Breast epithelium (tissue), 4 donors: ENCODE measurements at places on chromosomes 2 and 18. TPM values are rescaled to one million over a fixed set of nuclear protein-coding genes. Genes with fewer than 3 reads are reported as not detected.

- DNase-seq: no peak
These were observed 312.2 kb upstream of the MGAT5 start for GRCh38 chr2:133941666-133942065.

DNA sequence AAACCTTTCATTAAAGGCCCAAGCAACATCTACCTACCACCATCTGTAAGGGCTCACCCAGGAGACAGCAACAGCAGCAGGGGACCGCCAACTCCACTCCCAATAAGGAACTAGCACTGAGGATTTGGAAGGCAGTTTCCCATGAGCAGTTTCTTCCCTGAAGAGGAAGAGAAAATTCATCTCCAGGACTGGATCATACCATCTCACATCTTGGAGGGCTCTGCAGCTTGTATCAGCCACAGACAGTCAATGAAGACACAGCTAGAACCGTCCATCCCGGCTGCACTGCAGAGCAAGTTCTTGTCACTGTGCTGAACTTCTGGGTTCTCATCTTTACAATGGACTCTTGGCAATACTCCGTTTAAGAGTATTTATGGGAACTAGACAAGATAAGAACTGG, 2.8 kb upstream of the GYPC start:
- DNase-seq: no peak

GRCh38 chr2:69979902-69980807, 18.7 kb upstream of the ASPRV1 start:
- no peak for DNase-seq

SS18 gene
- total RNA-seq: 148 TPM

SF3B6 gene
- total RNA-seq: 91.7 TPM

DNA sequence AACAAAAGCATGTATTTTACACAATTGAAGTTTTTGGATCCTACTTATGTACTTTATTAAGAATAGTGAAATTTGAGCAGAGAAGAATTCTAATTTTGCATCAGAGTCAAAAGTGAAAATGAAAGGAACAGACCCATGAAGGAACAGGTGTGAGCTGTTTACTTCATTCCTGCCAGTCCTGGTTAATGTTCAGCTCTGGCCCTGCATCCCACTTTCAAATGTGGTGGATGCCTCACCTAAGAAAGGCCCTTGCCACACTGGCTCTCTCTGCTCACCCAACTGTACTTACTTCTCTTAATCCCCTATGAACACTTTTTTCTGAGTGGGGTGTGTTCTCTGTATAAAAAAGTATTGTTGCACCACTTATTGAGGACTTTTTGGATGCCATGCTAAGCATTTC, 22.2 kb downstream of the FAM110C start:
- DNase-seq: no peak

DNA sequence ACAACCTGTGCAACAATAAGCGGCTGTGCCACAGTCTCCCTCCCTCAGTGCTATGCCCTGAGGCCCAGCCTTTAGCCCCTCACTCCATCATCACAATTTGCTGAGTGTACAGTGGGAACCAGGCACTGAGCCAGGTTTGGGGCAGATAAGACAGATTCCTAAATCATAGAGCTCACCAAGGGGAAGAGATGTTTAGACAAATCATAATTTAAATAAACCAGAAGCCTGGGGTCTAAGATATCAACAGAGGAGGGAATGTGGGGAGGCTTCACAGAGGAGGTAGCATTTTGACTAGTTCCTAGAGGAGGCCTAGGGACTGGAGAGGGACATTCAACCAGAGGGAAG, 139.3 kb upstream of the EPAS1 start:
- no peak for DNase-seq

DNAJC5G gene
- total RNA-seq: not detected

TAF1B gene
- 20.3 TPM for total RNA-seq

DNA sequence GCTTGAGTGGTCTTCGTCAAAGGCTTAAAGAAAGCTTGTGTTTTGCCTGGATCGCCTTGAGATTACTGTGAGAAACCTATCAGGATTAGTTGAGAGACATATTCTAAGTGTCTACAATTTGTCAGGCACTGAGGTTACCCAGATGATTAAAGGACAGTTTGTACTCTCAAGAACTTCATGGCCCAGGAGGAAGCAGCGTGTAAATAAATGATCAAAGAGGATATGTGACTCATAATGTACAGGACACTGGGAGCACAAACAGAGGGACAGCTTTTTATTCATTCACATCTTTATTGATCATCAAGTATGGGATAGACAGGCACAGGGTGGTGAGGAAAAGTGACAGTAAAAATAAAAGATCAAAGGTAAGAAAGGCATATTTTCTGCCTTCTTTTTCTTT, 152.6 kb upstream of the FSHR start:
- DNase-seq: no peak

DNA sequence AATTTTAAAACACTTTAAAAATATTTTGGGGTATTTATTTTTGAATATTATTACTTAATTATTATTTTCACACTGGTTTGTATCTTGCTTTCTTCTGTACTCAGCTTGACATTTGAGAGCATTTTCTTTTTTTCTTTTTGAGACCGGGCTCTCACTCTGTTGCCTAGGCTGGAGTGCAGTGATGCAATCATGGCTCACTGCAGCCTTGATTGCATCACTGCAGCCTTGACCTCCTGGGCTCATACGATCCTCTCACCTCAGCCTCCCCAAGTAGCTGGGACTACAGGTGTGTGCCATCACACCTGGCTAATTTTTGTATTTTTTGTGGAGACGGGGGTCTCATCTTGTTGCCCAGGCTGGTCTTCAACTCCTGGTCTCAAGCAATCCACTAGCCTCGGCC, 79.9 kb upstream of the DLX2 start:
- DNase-seq: no peak

RALB gene
- 36.1 TPM for total RNA-seq

DNA sequence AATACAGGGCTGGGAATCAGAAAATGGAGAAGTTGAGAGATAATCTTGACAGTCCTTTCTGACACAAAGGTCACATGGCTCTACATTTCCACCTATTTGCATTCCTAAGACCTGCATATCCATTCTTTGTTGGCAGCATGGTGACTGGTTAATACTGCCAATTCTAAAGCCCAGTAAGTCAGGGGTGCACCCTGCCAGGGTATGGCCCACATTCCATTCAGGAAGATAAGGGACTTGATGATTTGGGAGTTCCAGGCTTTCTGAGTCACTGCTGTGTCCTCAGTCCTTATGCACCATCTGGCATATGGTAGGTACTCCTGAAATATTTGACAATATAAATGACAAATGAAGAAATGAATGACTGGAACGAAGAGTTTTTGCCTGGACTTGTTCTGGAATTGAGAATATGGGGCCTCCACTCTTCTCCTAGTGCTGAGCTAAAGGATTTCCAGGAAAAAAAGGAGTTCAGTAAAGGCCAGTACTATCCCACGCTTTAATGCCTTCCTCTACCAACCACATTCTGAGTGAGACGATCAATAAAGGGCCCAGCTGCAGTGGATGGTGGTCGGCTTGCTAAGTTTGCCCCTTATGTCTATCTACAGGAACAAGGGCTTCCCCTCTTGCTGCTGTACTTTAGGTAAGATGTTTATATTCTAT, 31.7 kb upstream of the EIF2AK3 start:
- no peak for DNase-seq

DNA sequence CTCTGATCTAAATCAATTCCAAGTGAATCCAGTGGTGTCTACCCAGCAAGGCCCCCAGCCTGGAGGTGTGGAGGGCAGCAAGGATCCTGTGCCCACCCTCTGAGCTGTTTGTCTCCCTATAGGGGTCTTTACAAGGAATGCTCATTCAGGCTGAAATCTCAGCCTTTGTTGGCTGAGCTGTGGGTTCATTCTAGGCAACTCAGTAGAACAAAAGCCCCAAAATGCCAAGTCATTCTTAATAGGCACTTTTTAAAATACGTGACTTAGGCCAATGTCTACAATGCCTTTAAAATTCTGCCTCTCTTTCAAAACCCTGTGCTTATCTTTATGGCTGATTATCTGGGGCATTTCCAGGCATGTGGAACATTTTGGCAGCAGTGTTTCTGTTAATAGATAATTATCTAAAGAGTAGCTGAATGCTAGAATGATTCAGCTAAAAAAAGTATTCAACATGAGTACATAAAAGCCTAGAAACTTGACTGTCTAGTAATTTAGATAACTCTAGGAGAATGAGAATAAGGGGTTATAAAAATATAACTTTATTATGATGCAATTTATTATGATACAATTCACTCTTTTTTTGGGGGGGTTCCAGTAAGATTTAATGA, 7.4 kb downstream of the UGT1A6 start:
- no peak for DNase-seq

DNA sequence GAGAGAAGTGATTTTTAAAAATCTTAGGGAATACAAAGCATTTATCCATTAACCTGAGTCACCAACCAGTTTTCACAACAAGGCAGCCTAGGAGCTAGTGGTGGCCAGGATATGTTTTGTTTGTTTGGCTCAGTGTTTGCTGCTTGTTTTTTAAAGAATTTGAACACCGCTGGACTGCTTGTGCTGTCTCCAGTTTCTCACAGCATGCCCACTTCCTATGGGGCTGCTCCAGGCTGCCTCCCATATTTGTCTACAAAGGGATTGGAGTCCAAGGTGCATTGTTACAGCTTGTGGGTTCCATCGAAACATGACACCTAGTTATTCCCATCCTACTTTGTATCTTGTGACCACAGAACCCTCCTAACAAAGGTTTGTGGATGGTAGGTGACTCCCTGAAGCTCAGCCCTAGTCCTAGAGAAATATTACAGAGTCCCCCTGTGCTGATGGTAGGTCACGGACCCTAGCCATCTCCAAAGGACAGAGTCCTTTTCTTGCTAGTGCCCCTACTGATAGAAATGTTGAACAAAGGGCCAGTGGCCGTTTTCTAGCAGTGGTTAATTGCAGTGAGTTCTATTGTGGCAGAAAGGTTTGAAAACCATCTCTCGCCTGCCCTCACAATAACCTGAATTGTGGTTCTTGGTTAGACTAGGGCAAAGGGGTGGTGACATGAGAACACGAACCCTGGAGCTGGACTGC, 23.2 kb downstream of the GPR39 start:
- DNase-seq: no peak

- no peak for DNase-seq
These were observed 609.7 kb downstream of the STK39 start for GRCh38 chr2:167637741-167638140.

KCNG3 gene
- total RNA-seq: not detected

GRCh38 chr2:181252262-181253148, 204.7 kb upstream of the ITGA4 start:
- no peak for DNase-seq

CCDC178 gene
- total RNA-seq: 4.6 TPM

GRCh38 chr2:199692489-199692888, 158.5 kb downstream of the FTCDNL1 start:
- DNase-seq: no peak

DNA sequence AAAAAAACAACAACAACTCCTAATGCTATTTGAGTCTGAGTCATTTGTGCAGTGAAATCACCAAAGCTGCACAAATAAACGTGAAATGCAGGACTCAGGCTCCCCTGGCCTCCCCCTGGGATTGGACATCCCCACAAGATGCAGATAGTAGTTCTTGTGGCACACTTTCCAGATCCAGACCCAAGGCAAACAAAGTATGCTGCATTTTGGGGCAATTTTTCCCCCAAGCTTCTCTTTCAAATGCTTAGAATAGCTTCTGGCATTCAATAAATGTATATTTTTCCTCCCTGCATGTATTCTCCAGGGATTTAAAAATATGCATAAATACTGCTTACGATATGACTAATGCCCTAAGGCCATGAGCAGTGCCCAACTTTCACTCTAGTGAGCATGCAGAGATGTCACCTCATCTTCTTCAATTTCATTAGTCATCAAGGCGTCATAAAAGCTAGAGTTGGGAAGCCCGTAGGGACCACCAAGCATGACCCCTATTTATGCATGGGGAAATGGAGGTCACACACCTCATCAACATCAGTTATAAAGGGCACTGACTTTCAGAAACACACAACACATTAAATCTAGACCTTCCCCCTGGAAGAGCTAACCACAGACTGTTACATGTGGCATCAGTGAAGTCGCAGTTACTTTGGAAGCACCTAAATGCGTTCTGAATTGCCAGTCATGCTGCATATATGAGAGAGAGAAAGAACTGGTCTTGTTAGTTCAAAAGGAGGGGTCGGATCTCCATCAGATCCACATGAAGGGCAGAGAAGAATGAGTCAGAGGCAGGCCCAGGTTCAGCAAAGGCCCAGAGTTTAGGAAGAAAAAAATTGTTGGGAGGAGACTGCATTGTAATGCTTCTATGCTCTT, 374.1 kb downstream of the LPIN1 start:
- no peak for DNase-seq

DNA sequence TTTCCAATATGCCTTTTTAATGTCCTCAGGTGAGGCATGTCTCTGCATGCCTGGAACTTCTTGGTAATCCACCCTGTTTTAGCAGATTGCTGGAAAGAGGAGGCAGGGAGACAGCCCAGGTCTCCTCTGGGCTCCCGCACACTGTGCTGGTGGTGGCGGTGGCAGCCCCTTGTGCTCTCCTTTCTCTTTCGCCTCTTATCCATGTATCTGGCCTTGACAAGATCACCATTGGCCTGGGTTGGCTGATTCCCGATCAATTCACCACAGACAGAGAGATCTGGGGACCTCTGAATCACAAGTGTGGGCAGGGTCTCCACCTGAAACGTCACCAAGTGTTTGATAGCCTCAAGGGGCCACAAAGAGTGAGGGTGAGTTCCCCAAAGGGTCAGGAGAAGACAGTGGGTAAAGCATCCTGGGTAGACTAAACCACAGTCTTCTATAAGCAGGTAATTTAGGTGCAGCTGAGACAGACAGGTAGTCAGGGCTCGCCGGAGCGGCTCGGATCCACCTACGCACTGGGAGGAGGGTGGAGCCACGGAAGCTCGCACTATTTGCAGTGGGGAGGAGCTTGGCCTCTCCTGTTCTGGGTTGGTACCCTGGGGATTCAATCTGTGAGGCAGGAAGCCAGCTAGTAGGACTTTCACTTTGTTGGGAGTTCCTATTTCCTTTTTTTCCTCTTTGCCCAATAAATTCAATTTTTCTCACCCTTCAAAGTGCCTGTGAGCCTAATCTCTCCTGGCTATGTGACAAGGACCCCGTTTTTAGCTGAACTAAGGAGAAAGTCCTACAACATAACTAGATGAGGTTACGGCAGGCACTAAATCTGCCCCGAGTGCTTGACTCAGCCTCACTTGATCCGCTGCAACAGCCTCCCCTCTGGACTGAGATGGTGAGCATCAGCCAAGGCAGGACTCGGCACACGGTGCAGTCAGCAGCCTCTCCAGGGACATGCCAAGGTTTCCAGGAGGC, 57.6 kb downstream of the SLC4A3 start:
- DNase-seq: peak; percentile 92

DNA sequence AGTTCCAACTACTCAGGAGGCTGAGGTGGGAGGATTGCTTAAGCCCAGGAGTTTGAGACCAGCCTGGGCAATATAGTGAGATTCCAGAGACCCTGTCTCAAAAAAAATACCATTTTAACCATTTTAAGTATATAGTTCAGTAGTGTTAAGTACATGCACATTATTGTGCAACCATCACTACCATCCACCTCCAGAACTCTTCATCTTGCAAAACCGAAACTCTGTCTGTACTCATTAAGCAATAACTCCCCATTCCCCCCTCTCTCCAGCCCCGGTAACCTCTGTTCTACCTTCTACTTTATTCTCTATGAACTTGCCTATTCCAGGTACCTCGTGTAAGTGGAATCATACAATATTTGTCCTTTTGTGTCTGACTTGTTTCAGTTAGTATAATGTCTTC, 86.4 kb downstream of the GFPT1 start:
- no peak for DNase-seq

TTN gene
- total RNA-seq: 3.5 TPM
